ENCODE measurements at places on chromosomes 5 and 9.

GRCh38 chr9:38047301-38048251, 21.5 kb downstream of the SHB start:
- DNase-seq, result no peak

DNA sequence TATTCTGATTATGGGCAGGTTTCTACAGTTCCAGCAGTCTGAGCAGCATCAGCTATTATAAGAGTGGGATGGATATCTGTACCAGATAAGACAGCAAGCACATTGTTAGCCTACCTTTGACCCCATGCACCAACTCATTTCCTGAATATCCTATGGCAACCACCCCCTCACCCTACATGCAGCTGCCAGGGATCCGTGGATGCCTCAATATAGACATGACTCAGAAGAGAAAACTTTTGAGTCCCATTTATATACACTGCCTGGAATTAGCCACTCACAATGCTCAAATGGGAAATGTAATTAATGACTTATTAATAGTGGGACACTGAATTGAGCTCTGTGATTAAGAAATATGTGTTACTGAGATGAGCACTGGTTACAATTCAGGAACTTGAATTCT, 124.4 kb downstream of the SSBP2 start:
- no peak for DNase-seq

DNA sequence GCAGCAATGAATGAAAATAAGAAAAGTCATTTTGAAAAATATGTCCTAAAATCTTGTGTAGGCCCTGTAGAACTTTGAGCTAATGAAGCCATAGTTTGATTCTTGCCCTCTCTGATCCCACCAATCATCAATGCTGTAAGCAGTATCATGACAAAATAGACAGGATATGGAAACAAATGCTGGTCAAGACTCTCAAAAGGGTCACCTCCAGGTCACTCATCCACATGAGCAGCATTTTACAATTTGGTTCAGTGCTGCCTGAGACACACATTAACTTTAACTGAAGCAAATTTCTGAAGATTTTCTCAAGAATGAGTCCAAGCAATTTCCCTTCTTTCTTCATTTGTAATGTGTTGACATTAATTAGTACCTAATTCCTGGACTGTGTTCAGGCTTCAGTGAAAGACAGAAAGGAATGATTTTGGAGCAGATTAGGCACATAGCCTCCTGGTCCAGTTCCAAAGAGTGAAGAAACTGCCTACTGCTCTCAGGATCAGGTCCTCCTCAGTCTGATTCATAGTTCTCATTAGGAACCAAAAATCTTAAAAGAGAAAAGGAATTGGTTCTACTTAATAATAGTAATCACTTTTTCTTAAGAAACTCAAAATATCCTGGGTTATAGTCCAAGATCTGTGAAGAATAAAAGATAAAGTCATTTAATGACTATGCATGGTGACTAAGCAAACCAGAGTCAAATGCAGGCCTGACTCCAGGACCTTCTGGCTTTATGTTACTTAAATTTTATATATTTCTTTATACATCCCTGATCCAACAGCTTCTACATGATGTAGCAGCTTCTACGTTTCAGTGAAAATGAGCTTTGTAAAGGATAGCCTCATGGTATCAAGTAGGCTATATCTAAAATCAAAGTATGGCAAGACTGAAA, 192.1 kb upstream of the RGMB start:
- DNase-seq, result no peak

- no peak for DNase-seq
Measured at GRCh38 chr5:111950660-111951059, 193.7 kb upstream of the NREP start.

GRCh38 chr5:125056671-125057485, 310.4 kb upstream of the ZNF608 start:
- no peak for DNase-seq

DNA sequence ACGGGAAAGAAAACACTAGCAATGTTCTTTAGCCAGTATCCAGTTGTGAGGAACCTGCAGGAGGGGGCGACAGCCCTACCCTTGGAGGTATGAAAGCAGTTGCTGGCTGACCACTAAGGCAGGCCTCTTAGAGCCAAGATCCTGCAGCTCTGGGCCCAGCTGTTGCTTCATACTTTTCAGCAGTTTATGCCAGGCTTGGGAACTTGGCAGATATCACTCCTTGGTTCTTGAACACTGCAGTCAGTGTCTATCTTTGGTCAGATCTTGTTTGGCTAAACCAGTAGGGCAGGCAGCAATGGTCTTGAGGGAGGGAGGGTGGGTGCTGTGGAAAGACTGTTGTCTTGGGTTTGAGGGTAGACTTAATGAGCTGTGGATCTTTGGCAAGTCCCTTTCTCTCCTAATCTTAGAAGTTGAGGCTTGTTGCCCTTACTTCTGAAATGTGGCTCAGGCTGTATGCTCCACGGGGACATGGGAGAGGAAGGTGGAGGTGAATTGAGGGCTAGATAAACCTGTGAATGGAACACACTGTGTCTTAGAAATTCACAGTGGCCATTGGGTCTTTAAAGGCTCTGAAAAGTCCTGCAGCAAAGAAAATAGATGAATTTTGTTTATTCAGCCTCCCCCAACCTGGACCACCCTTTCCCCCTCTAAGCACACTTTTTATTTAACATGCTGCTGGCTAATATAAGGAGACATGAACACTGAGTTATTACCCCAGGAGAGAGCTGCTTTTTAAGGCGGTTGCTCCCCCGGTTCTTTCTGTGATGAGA, 37.5 kb downstream of the ZNF618 start:
- DNase-seq, result no peak

DNA sequence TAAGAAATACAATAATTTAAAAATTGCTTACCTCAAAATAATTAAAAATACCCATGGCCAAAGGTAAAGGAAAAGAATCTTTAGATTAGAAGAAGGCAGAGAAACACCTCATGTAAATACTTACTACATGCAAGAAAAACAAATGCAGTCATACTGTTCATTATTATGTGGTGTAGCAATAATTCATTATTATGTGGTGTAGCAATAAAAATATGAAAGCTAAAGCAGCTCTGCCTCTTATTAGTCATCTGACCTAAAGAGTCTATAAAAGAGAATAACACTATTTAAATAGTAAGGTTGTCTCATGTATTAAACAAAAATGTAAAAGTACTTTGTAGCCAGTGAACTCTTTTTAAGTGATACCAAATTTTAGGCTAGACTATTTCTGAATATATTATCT, 6.6 kb downstream of the DTWD2 start:
- no peak for DNase-seq

DNA sequence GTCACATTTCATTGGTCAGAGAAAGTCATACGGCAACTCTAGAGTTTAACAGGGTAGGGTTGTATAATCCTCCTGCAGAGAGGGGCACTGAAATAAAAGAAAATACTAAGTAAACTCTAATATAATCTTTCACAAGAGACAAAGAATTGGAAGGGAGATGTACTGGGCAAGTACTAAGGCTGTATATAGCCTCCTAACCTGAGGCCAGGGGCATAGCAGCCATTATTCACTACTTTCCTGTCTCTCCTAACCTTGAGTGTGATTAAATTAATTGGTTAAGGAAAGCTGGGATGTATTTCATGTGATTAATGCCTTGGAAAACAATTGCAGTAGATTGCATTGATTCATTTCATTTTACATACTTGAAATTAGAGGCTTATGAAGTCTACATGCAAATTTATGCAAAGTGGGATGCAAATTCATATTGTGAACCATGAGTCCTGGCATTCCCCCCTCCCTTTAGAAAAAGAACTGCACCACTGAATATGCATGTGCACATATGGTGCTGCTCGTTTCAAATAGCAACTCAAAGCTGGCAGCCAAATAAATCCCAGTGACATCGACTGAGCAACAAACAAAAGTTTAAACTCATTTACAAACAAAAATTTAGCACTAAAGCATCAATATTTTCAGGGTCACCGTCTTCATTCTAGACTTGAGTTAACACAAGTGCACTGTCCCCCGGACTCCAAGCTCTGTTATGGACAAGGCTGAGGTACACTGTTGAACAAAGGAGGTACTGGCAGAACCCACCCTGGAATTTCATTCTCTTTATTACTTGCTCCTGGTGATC, 70.0 kb downstream of the DMAC1 start:
- no peak for DNase-seq

DNA sequence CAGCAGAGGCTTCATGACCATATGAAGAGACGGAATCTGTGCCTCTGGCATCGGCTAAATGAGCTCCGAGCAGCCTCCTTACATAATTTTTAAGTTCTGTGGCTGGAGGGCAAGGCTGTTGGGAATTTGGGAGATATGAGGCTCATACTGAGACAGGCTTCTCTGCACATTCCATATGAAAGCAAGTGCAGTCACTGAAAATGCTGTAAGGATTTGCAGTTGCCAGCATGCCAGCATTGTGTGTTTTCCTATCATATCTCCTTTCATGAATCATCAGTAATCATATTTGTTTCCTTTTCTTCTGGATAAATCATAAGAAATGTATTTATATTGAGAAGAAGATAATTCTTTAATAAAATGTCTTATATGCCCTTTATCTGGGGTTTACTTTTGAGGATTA, 775.4 kb downstream of the SEMA5A start:
- DNase-seq, result no peak

- DNase-seq, result no peak
Measured at GRCh38 chr9:22138956-22139660, 130.0 kb upstream of the CDKN2B start.

GRCh38 chr5:67983251-67984110, 232.1 kb upstream of the PIK3R1 start:
- DNase-seq, result no peak

- no peak for DNase-seq
Measured at GRCh38 chr5:166324372-166324771, 1967.1 kb upstream of the WWC1 start.

All from activated CD4-positive, alpha-beta T cell treated with anti-CD3 and anti-CD28 coated beads for 4 hours (primary cell).